ENCODE measurements at places on chromosomes 13 and 19.
A peak's percentile ranks its signal among the peaks of the same experiment; 100 is the strongest.

- no peak for DNase-seq
Observed at GRCh38 chr13:45602183-45603170, 13.1 kb downstream of the ERICH6B start.

- no peak for DNase-seq
Observed at GRCh38 chr13:114142640-114143490, 10.4 kb upstream of the RASA3 start.

DNA sequence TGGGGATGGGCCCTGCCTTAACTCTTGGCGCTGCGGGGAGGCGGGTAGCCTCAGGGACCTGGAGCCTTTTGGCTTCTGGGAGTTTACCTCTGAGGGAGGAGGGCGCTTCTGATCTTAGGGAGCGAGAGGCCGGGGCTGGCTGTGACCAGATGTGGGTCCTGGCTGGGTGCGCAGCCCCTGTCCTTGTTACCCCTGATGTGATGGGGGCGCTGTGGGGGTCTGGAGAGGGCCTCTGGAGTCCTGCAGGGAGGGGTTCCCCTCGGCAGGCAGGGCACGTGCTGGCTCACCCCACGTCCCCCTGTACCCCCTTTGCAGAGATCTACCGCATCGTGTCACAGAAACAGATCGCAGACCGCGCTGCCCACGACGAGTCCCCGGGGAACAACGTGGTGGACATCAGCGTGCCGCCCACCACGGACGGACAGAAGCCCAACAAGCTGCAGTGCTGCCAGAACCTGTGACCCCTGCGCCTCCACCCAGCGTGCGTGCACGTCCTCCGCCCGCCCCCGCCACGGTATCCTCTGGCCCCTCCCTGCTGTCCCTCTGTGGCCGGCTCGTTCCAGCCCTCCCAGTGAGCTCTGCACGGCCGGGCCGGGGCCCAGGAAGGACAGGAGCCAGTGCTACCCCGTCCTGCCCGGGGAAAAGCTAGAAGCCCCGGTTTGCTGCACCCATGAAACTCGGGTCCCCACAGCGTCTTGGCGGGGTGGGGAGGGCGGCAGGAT lies 9.8 kb upstream of the MARCHF2 start:
- DNase-seq = no peak

- no peak for DNase-seq
Observed at GRCh38 chr19:5935473-5936291, 21.6 kb downstream of the CAPS start.

DNA sequence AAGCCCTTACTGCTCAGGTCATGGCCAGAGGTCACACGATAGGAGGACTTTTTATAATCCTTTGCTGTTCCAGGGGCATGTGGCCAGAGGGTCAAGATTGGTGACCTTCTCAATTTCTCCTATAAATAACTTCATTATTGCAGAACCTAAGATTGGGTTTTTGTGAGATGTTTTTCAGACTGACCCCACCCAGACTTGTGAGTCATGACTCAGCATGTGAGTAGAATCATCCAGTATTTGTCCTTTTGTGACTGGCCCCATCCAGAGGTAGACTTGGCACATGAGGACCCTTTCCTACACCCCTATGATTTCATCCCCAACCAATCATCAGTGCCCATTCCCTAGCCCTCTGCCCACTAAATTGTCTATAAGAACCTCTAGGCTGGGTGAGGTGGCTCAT lies 84.5 kb upstream of the ABCC4 start:
- DNase-seq = no peak

GRCh38 chr19:52689843-52690368 lies 44.9 kb downstream of the ZNF611 start:
- DNase-seq = peak; percentile 73

GRCh38 chr13:61685682-61686012 lies 270.0 kb upstream of the PCDH20 start:
- DNase-seq = no peak

- no peak for DNase-seq
Observed at GRCh38 chr19:3454656-3455392, 25.5 kb downstream of the SMIM24 start.

DNA sequence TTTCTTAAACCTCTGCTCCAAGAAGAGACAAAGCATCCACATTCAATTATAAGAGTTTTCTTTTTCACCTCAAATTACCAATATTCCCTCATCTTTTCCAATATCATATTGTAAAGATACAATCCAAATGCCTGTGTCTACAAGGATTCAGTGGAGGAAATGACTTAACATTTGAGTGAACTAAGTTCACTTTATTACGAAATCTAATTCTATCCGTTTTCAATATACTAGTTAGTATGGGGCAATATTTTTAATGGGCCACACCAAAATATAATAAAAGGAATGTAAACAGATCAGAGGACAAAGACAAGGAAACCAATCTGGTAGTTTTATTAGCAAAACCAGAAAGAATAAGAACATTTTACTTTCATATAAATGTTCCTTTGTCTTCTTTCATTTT lies 136.0 kb downstream of the DCLK1 start:
- no peak for DNase-seq

DNA sequence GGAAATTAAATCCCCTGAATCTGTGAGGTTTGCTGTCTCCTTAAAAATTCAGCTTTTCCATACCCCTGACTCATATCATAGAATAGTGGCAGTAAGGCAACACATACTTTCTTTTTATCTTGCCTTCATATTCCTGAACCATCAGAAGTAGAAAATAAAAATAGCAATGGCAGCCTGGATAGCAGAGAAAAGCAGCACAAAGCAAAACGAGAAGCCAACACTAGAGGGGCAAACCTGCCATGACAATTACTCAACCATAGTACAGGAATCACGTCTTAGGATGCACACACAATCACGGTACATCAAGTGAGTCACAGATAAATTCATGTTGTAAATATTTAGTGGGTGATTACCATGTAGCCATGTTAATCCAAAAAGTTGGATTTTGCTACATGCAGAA lies 343.0 kb downstream of the ITGBL1 start:
- DNase-seq = no peak

GRCh38 chr19:55855160-55855559 lies 18.8 kb downstream of the NLRP4 start:
- DNase-seq = no peak

DNA sequence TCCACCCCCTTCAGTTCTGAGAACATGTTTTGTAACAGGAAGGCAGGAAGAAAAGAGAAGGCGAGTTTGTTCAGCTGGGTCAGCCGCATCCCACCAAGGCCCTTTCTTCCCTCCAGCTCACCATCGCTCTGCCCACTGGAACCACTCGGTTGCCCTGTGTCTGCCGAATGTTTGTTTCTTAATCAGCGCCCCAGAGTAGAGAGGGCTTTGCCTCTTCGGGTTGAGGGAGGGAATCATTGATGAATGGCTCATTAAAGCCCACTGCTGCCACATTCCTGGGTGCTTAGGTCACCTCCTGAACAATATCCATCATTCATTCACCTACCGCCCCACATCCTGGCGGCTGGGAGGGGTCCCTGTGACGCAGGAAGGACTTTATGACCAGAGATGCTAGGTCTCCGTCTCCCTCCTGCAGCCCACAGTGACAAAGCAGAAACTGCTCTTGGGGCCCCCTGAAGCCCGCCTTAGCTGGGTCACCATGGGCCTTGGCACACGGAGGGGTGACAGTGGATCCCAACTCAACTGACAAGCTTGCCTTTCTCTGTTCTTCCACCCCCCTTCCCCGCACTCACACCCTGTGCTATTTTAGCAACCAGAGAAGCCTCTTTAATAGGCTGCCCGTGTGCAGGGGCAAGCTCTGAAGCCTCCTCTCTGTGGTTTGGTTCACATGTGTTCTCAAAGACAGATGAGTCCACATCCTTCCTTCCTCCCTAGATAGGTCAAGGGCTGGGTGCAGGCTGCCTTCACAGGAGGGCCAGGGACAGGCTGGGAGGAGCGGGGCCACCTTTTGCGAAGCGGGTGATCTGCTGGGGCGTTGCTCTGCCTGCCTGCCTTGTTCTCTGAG lies 46.2 kb downstream of the ACTN4 start:
- DNase-seq = no peak

GRCh38 chr19:53594811-53595509 lies 36.8 kb upstream of the DPRX start:
- no peak for DNase-seq

GRCh38 chr19:51594774-51595109 lies 23.7 kb downstream of the ZNF175 start:
- DNase-seq = no peak

DNA sequence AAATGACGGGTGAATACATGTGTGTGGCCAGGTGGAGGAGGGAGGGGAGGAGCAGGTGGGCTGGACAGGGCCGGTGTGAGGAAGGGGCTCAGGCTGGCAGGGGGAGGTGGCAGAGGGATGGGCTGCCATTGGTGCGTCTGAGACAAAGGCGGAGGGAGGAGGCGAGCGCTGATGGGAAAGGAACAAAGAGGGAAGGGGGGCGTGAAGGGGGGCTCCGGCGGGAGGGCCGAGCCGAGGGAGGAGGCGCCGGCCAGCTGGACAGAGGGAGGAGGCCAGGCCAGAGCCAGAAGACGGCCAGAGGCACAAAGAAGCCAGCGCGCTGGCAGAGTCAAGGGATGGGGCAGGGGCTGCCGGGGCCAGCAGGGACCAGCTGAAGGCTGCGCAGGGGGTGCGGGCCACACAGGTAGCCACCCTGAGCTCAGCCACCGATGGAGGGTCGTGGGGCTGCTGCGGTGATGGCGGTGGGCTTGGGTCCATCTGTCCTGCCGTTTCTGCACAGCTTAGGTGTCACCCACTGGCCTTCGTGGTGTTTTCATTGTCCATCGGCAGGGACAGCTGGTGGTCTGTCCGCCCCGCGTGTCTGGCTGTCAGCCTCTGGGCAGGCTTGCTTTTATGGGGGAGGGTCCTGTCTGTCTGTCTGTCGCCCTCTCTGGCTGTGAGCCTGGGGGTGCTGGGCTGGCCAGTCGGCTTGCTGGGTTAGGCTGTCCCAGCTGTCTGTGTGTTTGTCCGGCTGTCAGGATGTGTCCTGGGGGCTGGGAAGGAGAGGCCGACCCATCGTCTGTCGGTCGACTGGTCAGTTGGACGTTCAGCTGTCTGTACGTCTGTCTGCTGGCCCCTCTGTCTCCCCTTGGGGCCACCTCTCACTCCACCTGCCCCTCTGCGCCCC lies 2.2 kb downstream of the APC2 start:
- peak; percentile 73 for DNase-seq

- DNase-seq = no peak
Observed at GRCh38 chr19:5339950-5340636, 519 bp downstream of the PTPRS start.

DNA sequence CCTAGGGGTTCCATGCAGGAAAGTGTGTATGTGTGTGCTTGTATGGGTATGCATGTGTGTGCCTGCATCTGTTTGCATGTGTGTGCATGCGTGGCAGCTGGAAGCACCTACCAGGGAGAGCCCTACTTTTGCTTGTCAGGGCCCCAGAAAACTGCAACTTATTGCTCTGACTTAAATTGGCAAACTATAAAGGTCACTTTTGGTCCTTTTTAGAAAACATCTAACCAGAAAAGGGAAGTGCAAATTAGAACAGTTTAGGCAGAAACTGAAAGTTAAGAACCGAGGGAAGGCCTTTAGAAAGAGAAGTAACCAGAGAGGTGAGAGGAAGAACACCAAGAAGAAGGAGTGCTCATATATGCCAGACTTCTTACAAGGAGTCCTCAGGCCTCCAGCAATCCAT lies 32.5 kb downstream of the DLEU7 start:
- no peak for DNase-seq

GRCh38 chr19:12974301-12975220 lies 5.2 kb downstream of the DAND5 start:
- DNase-seq = no peak

- no peak for DNase-seq
Observed at GRCh38 chr13:98915563-98915962, 62.3 kb downstream of the DOCK9 start.
